ENCODE measurements at places on chromosomes 7 and 10.

GRCh38 chr10:63071145-63071544, 62.0 kb upstream of the NRBF2 start:
- no peak for DNase-seq

- no peak for DNase-seq
Measured at GRCh38 chr7:120108376-120108775, 164.6 kb upstream of the KCND2 start.

DNA sequence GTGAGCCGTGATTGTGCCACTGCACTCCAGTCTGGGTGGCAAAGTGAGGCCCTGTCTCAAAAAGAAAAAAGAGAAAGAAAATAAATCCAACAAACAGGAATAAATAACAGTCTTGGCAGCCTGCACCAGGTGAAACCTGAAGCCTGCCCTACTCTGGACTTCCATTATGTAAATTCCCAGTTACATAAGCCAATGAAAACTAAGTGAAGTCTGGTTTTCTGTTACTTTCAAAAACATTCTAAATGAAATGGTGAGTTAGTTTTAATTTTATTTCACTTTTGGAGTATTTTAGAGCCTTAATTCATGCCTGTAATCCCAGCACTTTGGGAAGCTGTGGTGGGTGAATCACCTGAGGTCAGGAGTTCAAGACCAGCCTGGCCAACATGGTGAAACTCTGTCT, 22.5 kb upstream of the HIBADH start:
- DNase-seq = no peak

DNA sequence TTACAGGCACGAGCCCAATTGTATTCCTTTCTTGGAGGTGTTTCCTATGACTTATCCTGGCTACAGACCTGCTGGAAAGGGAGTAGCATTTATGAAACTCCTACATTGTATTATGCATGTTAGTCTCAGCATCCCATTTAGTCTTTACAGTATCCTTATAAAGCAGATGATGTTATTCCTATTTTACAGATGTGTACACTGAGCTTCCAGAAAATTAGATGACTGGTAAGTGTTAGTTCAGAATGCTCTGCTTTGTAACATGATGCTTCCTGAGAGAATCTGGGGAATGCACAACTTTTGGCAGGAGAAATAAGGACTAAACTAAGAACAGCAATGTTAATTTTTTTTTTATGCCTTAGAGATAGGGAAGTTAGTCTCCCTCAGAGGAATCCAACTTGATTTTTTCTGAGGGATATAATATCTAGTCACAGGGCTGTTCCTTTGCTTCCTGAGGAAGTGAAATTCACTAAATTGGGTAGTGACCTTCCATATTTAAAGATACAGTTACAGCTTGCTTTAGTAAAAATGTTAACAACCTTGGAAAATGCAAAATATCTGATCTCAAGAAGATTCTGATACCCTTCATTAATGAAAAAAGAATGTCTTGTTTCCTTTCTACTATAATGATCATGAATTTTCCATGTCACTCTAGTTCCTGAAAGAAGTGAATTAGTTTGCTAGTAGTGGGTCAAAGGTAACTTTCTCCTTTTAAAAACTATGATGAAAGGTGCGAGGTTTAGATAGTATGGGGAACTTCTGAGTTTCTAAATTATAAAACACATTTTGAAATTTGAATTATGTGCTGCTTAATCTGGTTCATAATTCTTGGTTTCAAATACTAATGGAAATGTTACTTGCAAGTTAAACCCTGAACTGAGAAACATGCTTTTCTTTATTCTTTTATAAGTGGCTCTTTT, 194.0 kb upstream of the PRPS1L1 start:
- no peak for DNase-seq

- DNase-seq = no peak
Measured at GRCh38 chr10:121644501-121644900, 46.3 kb upstream of the FGFR2 start.

- no peak for DNase-seq
Measured at GRCh38 chr10:63391812-63392211, 74.0 kb downstream of the JMJD1C start.

- DNase-seq = no peak
Measured at GRCh38 chr7:91088691-91089090, 175.5 kb upstream of the FZD1 start.

DNA sequence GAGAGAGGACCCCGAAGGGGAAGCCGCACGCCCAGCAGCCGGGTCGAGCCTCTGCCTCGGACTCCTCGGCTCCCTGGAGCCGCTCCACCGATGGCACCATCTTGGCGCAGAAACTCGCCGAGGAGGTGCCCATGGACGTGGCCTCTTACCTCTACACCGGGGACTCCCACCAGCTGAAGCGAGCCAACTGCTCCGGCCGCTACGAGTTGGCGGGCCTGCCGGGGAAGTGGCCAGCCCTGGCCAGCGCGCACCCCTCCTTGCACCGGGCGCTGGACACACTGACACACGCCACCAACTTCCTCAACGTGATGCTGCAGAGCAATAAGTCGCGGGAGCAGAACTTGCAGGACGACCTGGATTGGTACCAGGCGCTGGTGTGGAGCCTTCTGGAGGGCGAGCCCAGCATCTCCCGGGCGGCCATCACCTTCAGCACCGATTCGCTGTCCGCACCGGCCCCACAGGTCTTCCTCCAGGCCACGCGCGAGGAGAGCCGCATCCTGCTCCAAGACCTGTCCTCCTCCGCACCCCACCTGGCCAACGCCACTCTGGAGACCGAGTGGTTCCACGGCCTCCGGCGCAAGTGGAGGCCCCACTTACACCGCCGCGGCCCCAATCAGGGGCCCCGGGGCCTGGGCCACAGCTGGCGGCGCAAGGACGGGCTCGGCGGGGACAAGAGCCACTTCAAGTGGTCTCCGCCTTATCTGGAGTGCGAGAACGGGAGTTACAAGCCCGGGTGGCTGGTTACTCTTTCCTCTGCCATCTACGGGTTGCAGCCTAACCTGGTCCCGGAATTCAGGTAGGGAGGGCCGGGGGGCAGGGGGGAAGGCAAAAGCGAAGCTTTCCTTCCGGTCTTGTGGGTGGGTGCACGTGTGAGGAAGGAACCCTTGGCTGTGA, 973 bp downstream of the GPR158 start:
- no peak for DNase-seq

- no peak for DNase-seq
Measured at GRCh38 chr7:17846935-17847334, 93.4 kb downstream of the SNX13 start.

- DNase-seq = no peak
Measured at GRCh38 chr7:156929789-156930539, 19.5 kb upstream of the NOM1 start.

DNA sequence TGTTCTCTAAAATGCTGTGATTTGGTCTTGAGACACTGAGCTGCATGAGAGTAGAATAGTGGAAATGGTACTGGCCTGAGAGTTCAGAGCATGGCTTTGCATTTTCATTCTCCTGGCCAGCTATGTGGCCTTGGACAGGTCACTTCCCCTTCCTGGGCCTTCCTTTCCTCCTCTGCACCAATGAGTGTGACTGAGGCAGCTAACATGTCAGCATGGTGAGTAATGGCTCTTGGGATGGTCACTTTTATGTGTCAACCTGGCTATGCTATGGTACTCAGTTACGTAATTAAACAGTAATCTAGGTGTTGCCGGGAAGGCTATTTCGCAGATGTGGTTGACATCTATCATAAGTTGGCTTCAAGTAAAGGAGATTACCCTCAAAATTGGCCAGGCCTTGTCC, 109.3 kb downstream of the RTKN2 start:
- DNase-seq = no peak

GRCh38 chr7:104272767-104273384, 55.5 kb upstream of the LHFPL3 start:
- DNase-seq = no peak

DNA sequence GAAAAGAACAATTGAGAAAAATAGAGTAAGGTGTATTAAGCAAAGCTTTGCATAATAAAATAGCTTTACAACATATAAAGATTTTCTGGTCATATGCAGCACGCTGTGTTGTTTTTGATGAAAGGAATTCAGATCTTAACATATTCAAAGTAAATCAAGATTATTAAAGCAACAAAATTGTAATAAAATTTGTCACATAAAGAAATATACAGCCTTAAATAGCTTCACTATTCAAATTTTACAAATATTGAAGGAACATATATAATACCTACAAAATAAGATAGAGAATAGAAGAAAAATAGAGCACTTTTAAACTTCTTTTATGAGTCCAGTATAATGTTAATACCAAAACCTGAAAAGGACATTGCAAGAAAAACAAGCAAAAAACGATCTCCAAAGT, 749.1 kb upstream of the POT1 start:
- DNase-seq = no peak

DNA sequence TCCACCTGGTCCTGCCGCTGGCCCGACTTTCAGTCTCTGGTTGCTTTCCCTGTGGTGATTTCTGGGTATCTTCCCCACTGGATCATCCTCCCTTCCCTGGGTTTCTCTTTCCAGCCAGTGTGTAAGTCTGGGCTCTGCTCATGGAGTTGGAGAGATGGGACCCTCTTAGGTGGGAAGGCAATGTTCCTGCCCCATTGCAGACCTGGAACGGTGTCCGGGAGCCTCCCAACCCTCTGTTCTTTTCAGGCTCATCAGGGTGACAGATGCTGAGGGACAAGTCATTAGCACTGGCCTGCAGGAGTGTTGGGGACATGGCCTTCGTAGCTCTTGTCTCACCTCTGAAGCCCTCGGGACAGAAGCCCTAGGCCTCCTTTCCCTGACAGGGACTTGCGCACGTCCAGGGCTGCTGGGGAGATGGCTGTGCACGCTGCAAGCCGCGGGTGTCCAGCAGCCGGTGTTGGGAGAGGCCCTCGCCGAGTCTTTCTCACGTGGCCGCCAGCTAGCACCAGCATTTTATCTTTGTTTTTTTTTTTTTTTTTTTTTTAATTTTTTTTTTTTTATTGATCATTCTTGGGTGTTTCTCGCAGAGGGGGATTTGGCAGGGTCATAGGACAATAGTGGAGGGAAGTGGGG, 17.2 kb downstream of the ZNF783 start:
- DNase-seq = no peak

- DNase-seq = no peak
Measured at GRCh38 chr7:17721736-17722285, 218.5 kb downstream of the SNX13 start.

DNA sequence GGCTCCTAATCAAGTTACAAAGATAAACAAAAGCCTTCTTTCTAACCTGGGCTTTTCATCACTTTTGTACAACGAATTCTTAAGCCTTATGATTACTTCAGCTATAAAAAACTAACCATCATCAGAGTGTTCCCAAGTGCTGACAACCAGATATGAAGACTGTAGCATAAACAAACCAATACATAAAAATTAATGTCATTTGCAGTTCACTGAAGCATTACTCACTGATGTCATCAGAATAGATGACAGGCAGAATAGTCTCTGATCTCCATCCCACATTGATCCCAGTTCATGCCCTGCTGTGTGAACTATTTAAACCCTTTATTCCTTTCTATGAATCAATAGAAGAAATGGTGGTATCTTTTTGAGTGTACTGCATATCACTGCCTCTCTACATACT, 84.4 kb downstream of the DNAJC1 start:
- DNase-seq = no peak

DNA sequence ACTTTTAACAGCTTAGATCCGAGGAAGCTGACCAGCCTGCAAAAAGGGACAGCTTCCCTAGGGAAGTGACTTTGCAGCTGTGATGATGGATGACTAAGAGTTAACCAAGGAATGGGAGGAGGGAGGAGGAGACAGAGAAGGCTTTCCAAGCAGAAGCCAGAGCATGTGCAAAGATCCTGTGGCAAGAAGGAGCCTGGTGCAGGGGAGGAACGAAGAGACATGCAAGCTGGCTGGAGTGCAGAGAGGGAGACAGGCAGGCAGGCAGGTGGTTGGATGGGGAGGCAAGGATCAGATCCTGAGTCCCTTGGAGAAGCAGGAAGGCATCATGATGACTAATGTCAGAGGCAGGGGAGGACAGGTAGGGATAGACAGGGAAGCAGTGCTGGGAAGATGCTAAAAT, 148.8 kb downstream of the PFKFB3 start:
- no peak for DNase-seq

DNA sequence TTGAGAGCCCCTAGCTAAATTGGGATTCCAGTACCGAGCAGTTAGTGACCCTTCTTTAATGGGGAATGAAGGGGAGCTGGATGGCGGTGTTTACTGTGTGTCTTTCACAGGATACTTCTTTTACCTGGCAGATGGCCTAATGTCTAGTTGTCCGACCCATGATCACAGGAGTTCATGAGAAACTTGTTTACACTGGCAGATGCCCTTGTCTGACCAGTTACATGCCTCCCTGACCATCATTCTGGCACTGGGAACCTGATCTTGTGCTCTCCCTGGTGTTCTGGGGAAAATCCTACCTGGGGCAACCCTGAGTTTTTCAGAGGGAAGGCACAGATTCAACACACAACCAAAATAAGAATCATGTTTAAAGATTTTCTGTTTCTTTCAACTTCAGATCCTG, 120.1 kb upstream of the SLC13A1 start:
- no peak for DNase-seq

DNA sequence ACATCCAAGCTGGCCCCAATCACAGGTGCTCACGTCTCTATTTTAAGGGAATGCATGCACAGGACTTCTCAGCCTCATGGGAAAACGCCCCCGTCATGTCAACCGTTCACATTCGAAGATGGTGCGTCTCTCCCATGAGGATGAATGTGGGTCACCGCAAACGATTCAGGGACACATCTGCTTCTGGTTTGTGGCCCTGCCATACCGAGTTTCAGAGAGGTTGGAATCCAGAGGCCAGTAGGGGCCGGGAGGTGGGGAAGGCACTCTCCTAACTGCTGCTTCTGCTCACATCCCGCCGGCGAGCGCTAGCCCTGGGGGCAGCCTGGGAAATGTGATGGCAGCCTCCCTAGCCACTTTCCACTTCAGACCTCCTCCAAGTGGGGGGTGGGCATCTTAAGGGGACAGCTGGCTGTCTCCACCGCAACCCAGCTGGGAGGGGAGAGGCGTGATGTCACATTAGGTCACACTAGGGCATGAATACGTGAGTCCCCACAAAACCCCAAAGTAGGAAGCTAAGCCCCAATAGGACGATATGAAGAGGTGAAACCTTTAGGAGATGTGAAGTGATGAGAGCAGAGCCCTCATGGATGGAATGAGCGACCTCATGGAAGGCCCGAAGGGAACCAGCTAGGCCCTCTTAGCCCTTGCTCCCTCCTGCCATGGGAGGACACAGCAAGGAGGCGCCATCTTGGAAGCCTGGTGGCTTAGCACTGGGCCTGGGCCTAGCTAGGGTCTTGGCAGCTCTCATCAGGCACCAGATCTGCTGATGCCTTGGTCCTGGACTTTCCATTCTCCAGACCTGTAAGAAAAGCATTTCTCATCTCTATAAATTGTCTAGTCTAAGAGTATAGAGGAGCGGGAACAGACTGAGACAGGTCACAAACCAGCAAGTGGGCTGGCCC, 107.8 kb downstream of the TCERG1L start:
- DNase-seq = no peak

DNA sequence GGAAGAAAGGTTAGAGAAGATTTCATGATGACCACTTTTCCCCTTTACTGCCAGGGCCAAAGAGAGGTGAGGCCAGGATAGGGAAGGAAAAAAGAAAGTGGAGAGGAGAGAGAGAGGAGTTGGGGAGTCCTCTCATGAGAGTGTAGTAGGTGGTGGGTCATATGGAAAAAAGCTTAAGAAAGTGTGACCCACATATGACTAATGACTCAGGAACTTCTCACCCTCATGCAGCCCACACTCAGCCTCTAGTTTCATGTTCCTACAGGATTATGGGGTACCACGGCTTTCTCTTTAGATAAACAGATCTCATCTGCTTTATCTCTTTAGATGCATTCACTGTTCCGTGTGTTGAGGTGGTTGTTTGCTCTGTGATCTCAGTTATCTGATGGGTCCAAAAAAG, 462.5 kb upstream of the IGFBP3 start:
- DNase-seq = no peak

- DNase-seq = no peak
Measured at GRCh38 chr10:70832221-70832620, 16.5 kb downstream of the SGPL1 start.

GRCh38 chr7:95092324-95092723, 184.9 kb downstream of the PPP1R9A start:
- DNase-seq = no peak
